ENCODE measurements at places on chromosomes 16 and 17. TPM values are rescaled to one million over a fixed set of nuclear protein-coding genes. Genes with fewer than 3 reads are reported as not detected.

Gene IGFBP4
- total RNA-seq = 8.3 TPM

- no peak for ATAC-seq
Observed at GRCh38 chr17:81999587-81999975, 22.2 kb downstream of the ASPSCR1 start.

Gene MYO15A
- 1.7 TPM for total RNA-seq

- ATAC-seq = no peak
Observed at GRCh38 chr16:80899809-80900592, 95.6 kb upstream of the CDYL2 start.

Gene SDK2
- total RNA-seq = 13.3 TPM

GRCh38 chr16:89828870-89829629, 775 bp downstream of the SPIRE2 start:
- no peak for ATAC-seq

Gene ABI3
- total RNA-seq = not detected

- ATAC-seq = no peak
Observed at GRCh38 chr16:79728048-79728922, 127.7 kb upstream of the MAF start.

All from motor neuron (in vitro differentiated cells).